NCI-H2081 (cell line): ENCODE measurements at places on chromosomes 12 and 14.

GRCh38 chr12:47152095-47152494 lies 72.3 kb upstream of the AMIGO2 start:
- no peak for DNase-seq

DNA sequence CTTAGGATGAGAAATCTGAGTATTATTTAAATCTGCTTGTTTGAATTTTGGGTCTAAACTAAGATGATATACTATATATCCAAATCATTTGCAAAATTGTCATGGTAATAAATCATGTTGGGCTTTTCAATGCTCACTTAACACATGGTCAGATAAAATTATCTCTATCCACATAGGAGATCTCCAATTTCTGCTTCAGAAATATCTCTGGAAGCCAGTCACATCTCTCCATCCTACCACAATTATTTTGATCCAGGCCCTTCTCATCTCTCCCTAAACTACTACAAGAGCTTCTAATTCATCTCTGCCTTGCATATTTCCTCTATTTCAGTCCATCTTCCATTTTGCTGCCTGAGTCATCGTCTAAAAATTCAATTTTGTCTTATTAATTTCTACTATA lies 3.8 kb downstream of the DCN start:
- no peak for DNase-seq

GRCh38 chr12:125065021-125065918 lies at the start of gene AACS:
AACS (plus strand) TSS chr12:125065435; CDS start chr12:125065585, 150 bp downstream.
- DNase-seq, result peak; percentile 73

DNA sequence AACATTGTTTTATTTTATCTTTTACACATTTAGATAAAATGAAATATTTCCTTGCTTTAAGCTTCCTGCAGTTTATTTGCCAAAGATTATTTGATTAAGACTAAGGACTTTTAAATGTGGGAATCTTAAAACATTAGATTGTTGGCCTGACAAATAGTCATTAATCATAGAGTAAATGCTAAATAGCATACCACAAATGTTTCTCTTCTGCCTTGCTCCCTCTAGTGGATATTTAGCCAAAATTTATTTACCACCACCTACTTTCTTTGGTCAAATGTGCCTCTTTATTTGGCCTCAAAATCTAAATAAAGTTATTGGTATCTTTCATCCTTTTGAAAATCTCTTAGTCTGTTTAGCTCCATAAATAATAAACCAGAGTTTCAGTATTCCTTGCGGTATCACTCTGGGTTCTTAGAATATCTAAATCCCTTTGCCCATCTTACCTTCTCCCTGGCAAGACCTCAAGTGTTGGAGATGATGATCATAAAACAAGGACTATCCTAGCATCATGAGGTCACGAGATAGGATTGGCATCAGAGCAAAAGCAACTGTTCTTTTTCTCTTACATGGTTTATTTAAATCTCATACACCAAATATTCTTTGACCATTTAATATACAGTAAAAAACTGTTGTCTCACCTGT lies 150.6 kb upstream of the AEBP2 start:
- peak; percentile 33 for DNase-seq

DNA sequence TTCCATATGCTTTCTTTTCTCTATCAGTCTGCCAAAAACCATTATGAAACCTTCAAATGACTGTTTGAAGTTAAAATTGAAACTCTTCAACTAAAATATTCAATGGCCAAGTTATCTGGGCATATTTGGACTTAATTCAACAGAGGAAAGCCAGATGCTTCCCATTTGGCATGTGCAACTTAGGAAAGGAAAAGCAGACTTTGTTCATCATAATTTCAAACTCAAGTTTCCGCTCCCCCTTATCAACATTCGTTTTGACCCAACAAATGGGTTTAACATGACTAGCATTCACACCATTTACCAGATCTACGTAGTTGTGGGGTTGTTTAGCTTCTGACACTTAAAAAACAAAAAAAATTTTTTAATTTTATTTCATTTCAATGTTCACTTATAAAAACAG lies 75.7 kb downstream of the PLEKHG7 start:
- no peak for DNase-seq

GRCh38 chr12:105725054-105725453 lies 394.6 kb downstream of the C12orf75 start:
- no peak for DNase-seq

- DNase-seq, result no peak
Observed at GRCh38 chr14:42378274-42378673, 771.6 kb downstream of the LRFN5 start.

GRCh38 chr12:92295523-92295922 lies 149.9 kb upstream of the BTG1 start:
- DNase-seq, result no peak

- no peak for DNase-seq
Observed at GRCh38 chr12:67826148-67826547, 163.1 kb upstream of the IFNG-AS1 start.

DNA sequence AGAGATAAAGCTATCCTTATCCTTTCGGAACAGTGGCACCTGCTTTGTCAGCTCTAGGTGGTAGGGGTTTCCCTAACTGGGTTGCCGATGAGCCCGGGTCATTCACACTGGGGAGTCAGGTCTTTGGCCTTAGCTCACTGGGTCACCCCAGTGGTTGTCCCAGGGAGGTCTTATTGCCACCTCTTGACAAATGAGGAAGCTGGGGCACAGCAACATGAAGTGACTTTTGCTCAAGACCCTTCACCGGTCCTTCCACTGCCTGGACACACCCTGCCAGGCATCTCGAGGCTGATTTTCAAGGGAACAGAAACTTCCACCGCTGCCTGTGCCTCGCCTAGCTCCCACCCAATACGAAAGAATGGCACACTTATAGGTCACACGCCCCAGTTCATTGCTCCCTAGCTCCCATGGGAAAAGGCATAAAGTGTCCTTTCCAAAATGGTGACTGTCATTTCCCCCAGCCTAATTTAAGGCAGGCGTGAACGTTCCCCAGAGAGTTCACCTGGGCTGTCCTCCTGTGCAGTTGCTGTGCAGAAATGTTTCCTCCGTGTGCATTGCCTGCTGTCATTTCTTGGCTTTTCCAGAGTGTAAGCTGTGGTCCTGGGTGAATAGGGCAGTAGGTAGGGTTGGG lies 156.1 kb upstream of the CCND2 start:
- no peak for DNase-seq

DNA sequence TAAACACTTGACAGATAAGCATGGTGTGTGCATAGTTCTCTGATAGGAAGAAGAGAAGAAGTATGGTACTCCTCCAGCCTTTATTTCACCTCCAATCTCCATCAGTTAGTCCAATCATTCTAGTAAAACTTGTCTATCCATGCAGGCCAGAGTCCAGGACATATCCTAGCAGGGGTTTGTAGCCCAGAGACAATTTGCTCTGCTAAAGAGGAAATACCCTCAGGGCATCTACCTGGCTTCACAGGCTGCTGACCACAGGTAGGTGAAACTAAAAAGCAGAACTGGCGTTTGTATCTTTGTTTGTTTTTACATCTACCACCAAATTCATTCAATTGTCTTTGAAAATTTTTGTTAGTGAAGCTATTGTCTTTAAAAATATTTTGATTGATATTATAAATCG lies 717.6 kb downstream of the FSCB start:
- DNase-seq, result no peak

GRCh38 chr12:8675591-8676036 lies 13.0 kb upstream of the MFAP5 start:
- no peak for DNase-seq

- DNase-seq, result no peak
Observed at GRCh38 chr12:23550753-23551152, 398.7 kb downstream of the SOX5 start.

- DNase-seq, result no peak
Observed at GRCh38 chr12:58421990-58422389, 480.6 kb downstream of the ATP23 start.

DNA sequence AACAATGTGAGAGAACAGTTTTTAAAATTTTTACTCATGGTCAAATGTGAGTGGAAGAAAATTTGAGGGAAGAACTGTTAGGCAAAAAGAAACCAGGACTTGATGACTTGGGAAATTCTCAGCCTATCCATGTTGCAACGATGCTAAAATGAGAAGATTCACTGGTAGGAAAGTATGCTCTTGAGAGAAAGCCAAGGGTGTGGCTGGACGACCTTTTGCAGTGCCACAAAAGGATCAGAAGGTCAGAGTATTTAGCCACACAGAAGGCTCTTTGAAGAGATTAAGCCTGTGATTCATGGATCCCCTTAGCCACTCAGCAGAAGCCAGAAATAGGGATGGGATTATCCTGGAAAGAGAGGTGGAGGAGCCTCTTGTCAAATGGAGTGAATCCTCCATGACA lies 336.8 kb downstream of the LRIG3 start:
- no peak for DNase-seq

DNA sequence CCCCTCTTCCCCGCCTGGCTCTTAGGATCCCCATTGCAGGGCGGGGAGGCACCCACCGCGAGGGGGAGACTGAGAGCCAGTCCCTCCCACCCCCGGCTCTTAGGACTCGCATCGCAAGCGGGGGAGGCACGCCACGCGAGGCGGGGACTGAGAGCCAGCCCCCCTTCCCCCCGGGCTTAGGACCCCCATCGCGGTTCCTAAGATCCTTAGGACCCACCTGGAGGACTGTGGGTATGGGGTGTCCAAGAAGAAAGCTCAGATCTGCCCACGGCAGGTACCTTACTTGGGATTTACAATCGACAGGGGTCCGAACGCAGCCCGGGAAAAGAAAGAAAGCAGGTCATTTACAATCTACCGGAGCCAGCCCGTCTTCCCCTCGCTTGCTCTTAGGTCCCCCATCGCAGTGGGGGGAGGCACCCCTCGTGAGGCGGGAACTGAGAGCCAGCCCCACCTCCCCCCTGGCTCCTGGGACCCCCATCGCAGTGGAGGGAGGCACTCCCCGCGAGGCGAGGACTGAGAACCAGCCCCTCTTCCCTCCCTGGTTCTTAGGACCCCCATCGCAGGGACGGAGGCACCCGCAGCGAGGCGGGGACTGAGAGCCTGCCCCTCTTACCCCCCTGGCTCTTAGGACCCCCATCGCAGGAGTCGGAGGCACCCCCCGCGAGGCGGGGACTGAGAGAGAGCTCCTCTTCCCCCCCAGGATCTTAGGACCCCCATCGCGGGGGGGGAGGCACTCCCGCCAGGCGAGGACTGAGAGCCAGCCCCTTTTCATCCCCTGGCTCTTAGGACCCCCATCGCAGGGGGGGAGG lies 43.7 kb downstream of the DDX11 start:
- peak; percentile 82 for DNase-seq

DNA sequence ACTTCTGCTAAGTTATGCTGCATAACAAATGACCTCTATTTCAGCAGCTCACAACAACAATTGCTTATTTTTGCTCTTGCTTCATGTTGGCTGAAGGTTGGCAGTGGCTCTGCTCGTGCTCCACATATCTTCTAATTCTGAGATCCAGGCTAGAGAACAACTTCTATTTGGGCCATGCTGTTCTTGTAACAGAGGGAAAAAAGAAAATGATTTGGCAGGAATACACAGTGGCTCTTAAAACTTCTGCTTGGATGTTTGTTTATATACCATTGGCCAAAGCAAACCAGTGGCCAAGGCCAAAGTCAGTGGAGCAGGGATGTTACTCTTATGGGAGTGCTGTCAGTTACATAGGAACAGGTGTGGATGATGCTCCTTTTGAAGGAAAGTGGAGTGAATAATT lies 32.1 kb downstream of the GPHN start:
- DNase-seq, result no peak

DNA sequence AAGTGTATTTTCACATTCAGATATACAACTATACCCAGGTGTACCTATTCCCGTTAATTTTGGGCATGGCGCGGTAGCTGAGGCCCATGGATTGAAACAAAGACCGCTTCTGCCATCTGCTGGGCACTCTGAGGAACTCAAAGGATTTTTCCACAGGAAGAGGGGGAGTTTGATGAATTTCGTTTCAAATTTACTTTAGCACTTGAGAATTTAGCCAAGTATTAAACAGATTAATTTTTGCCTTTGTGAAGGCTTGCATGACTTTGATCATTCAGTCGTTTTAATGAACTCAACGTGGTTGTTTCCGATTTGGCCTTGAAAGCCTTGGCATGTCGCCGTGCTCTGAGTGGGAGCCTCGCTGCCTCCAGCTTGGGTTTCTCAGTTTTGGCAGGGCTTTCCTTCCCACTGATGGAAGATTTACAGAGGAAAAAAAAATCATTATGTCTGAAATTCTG lies 153.2 kb upstream of the DDHD1 start:
- DNase-seq, result peak; percentile 50

DNA sequence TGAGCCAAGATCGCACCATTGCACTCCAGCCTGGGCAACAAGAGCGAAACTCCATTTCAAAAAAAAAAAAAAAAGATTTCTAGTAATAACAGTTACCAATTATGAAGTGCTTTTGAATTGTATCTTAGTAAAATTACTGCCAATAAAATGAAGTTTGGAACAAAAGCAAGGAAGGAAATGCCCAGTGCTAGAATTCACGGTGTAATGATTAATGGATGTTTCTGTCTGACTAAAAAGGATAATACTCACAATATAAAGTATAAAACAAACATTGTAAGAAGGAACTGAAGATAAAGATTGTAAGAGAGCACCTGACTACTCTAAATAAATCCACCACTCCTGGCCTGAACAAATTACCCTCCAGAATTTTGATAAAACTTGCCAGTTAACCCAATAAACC lies 4.0 kb downstream of the TMEM116 start:
- DNase-seq, result no peak

DNA sequence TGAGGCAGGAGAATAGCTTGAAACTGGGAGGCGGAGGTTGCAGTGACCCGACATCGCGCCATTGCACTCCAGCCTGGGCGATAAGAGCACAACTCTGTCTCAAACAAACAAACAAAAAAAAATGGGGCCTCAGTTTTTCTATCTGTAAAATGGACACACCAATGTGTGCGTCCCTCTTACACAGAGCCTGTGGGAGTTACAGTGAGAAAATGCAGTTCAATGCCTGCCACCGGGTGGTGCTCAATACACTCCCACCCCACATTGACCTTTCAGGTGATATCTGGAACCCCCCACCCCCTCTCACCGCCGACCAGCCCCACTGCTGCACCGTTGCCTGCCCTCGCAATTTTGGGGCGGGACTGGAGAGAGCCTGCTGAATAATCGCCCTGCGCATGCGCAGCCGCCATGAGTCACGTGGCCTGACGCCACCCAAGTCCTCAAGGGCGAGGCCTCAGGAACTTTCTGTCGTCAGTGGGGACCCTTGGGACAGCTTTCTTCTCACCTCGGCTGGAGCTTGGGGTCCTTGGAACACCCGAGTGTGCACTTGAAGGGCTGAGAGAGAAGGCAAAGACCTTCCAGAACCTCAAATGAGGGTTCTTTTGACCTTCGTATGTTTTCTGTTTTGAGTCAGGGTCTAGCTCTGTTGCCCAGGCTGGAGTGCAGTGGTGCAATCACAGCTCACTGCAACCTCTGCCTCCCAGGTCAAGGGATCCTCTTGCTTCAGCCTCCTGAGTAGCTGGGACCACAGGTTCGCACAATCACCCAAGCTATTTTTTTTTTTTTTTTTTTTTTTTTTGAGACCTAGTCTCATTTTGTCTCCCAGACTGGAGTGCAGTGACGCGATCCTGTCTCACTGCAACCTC lies 14.6 kb upstream of the CABP1 start:
- no peak for DNase-seq

- DNase-seq, result no peak
Observed at GRCh38 chr14:34710744-34711143, 3.6 kb downstream of the CFL2 start.

GRCh38 chr12:104764225-104765091 lies 193.6 kb downstream of the SLC41A2 start:
- DNase-seq, result no peak

GRCh38 chr14:100810861-100811461 lies 15.0 kb upstream of the MEG3 start:
- DNase-seq, result no peak

GRCh38 chr14:94485944-94486841 lies 10.2 kb upstream of the SERPINA9 start:
- no peak for DNase-seq
